ENCODE measurements at places on chromosomes 1 and 21. TPM values are rescaled to one million over a fixed set of nuclear protein-coding genes. Genes with fewer than 3 reads are reported as not detected.

DNA sequence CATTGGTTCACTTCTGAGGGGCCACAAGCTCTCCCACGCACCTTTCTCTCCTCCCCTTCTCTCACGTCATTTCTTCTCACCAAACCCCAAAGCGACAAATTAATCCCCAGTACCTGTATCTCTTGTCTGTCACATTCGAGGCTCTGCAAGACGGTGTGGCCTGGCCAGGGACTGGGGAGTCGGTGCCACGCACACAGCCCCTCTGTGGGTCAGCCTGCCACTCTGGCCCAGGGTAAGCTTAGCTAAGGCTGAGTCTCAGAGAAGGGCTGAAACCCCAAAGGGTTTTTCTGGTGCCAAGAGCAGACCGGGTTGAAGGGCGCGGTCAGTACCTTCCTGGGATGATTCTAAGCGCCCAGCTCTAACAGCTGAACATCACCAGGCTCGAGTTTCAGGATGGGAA lies 34.2 kb upstream of the ZBTB40 start:
- H3K27ac ChIP-seq, result no peak overlapping the region
- H3K27me3 ChIP-seq, result no peaks in the 10 kb centered on the region
- peaks cover 11% of the 10 kb centered on the region for H3K4me1 ChIP-seq
- H3K36me3 ChIP-seq, result no peaks in the 10 kb centered on the region
- no peak for DNase-seq

DNA sequence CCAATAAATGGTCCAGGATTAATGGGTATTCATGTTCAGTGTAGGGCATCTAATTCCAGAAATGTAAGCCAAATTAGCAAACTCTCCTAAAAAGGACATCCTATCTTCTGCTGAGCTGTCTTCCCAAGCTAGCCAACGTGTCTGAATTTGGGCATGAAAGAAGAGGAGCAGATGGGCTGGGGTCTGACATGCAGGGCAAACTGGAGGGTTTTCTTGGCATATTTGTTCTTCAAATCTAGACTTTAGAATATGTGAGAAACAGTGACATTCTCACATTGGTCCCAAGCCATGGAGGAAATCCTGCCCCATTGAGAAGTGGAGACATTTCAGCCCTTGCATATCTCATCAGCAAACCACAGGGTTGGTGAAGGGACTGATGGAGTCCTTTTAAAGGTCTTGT lies 67.2 kb downstream of the LRIG2 start:
- H3K4me3 ChIP-seq, result no peak overlapping the region
- H3K27me3 ChIP-seq, result no peaks in the 10 kb centered on the region
- no peaks in the 10 kb centered on the region for H3K36me3 ChIP-seq
- H3K4me1 ChIP-seq, result peaks cover 14% of the 10 kb centered on the region

DNA sequence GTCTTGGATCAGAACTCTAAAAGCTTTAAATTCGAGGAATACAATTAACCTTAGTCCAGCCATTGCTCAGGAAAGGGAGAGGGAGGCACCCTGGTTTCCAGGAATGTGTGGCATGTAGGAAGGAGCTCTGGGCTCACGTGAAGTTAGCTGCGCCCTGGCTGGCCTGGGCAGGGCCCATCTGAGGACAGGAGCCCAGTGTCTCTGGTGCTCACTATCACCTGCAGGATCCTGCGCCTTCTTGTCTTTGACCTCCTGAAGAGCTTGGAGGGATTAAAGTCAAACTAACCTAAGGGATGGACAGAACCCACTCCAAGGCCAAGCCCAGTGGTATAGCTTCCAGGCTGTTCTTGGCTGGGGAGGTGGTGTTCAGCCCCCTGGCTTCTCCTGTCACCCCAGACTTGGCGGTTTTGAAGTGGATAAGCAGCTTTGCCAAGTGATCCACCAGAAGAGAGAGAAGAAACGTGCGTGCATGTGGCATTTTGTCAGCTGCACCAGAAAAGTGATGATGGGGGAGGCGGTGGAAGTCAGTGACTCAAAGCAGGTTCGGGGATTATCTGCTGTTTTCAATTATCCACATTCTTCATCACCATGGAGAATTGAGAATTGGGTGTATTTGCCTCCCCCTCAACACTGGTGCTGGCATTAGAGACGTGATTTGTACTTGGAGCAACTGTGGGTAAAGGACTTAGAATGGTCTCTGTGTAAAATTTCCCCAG lies 11.9 kb upstream of the KCNN3 start:
- no peak for DNase-seq
- H3K4me3 ChIP-seq, result no peak overlapping the region
- H3K27me3 ChIP-seq, result no peaks in the 10 kb centered on the region
- H3K4me1 ChIP-seq, result no peaks in the 10 kb centered on the region
- no peak overlapping the region for H3K27ac ChIP-seq
- no peaks in the 10 kb centered on the region for H3K36me3 ChIP-seq

- H3K4me3 ChIP-seq, result no peak overlapping the region
- H3K27me3 ChIP-seq, result no peaks in the 10 kb centered on the region
- no peaks in the 10 kb centered on the region for H3K36me3 ChIP-seq
- H3K4me1 ChIP-seq, result peaks cover 20% of the 10 kb centered on the region
Measured at GRCh38 chr1:203046984-203047630, 20.8 kb downstream of the PPFIA4 start.

- H3K4me1 ChIP-seq, result peaks cover 21% of the 10 kb centered on the region
- no peak overlapping the region for H3K4me3 ChIP-seq
- H3K27ac ChIP-seq, result no peak overlapping the region
- no peak for DNase-seq
Measured at GRCh38 chr1:41891199-41891896, 27.4 kb downstream of the HIVEP3 start.

The PCP4 gene
- total RNA-seq, result not detected

GRCh38 chr1:15346346-15347030 lies 63.2 kb upstream of the EFHD2 start:
- H3K4me3 ChIP-seq, result no peak overlapping the region
- H3K27ac ChIP-seq, result no peak overlapping the region
- H3K4me1 ChIP-seq, result peaks cover 71% of the 10 kb centered on the region
- H3K36me3 ChIP-seq, result no peaks in the 10 kb centered on the region
- no peak for DNase-seq

GRCh38 chr1:156476501-156477298 lies 23.9 kb downstream of the MEF2D start:
- H3K36me3 ChIP-seq, result peaks cover 71% of the 10 kb centered on the region
- no peak overlapping the region for H3K4me3 ChIP-seq
- no peaks in the 10 kb centered on the region for H3K4me1 ChIP-seq

The SAMSN1 gene
- 0.57 TPM for total RNA-seq

The ELF3 gene
- total RNA-seq, result 200 TPM

The ZNF683 gene
- not detected for total RNA-seq

The ZFP69 gene
- not detected for total RNA-seq

GRCh38 chr1:210616356-210616755 lies 287.7 kb downstream of the HHAT start:
- DNase-seq, result no peak
- H3K27me3 ChIP-seq, result peaks cover 38% of the 10 kb centered on the region
- no peak overlapping the region for H3K4me3 ChIP-seq
- no peaks in the 10 kb centered on the region for H3K36me3 ChIP-seq
- no peaks in the 10 kb centered on the region for H3K4me1 ChIP-seq

The CFAP141 gene
- not detected for total RNA-seq

Measured in HCT116 (cell line).